ENCODE measurements at places on chromosomes 12 and 14.

- DNase-seq: no peak
Observed at GRCh38 chr12:2925322-2925995, 33.7 kb upstream of the TEAD4 start.

GRCh38 chr14:105489542-105490266 is 1.3 kb upstream of the TEDC1 start:
- peak; percentile 74 for DNase-seq

GRCh38 chr12:114194066-114194465 is 211.9 kb downstream of the TBX5 start:
- DNase-seq: no peak

DNA sequence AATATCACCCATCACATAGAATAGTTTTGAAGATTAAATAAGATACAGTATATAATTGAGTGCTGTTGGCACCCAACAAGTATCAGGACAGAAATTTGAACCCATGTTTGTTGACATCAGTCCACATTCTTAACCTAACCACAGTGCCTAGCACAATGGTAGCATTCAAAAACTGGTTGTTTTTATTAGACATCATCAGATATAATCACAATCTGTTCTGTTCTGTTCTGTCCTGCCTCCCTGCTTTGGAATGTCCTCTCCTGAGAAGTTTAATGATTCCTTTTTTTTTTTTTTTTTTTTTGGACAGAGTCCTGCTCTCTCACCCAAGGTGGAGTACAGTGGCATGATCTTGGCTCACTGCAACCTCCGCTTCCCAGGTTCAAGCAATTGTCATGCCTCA is 476.6 kb downstream of the RMST start:
- no peak for DNase-seq

DNA sequence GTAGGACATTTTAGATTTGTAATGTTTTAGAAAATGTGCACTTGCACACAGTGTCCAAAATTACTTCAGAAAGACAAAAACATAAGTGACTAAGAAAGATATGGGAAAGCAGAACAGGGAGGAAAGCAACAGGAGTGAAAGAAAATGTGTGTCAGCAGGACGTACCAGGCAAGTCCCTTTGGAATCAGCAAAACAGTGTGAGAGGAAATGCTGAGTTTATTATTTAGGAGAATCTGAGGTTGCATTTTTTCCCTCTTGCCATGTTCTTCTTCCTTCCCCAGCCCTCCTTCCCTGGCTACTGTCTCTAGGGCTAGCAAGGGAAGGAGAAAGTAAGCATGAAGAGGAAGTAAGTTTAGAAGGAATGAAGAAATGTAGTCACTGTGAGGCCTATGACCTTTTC is 67.7 kb upstream of the CD163 start:
- DNase-seq: no peak

DNA sequence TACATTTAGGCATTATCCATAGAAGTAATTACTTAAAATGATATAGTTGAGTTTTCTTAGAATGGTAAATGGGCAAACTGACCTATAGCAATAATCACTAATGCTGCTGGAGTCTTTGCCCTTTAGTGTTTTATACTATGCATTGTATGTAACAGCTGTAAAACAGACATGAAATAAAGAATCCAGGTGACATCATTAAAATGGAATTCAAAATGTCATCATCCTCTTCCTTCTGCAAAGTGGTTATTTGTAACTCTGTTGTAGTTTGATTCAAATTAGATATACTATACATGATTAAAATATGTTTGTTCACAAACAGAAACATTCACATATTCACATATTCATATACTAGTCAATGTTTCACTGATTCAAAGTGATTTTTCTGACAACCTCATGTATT is 598.8 kb downstream of the SLC16A7 start:
- no peak for DNase-seq

DNA sequence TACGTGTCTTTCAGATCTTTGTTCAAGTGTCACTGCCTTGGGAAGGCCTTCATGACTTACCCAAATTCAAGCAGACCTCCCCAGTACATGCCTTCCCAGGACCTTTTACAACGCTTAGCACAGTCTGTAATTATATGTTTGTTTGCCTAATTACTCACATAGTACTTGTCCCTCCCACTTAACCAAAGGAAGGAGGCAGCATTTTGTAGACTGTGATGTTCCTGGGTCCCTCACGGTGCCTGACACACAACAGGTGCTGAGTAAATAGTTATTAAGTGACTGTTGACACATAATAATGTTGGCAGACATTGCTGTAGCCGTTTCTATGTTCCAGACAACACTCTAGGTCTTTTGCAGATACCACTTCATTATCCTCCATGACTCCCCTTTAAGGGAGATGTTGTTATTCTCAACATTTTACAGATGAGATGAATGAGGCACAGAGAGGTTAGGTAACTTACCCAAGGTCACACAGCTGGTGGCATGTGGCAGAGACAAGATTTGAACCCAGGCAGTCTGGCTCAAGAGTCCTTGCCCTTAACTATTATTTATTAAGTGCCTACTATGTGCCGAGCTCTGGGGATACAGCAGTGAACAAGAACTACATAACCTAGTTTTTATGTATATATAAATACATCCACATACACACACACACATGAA is 130.7 kb downstream of the PHETA1 start:
- peak; percentile 23 for DNase-seq

DNA sequence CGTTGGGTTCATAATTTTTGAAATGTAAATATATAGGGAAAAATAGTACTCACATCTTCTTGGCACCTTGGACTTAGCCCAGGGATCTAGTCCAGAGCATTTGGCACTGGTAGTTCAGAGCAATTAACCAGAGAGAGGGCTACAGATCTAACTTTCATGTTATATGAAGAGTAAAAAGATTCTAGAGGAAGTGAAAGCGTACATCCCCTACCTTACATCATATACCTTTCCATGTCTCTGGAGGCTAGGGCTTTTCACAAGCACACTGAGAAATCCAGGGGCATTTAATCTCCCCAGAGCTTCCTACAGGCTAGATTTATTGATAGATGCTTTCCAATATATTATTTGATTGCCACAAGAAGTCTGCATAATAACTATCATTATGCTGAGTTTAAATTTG is 687.5 kb upstream of the FBXO33 start:
- no peak for DNase-seq

DNA sequence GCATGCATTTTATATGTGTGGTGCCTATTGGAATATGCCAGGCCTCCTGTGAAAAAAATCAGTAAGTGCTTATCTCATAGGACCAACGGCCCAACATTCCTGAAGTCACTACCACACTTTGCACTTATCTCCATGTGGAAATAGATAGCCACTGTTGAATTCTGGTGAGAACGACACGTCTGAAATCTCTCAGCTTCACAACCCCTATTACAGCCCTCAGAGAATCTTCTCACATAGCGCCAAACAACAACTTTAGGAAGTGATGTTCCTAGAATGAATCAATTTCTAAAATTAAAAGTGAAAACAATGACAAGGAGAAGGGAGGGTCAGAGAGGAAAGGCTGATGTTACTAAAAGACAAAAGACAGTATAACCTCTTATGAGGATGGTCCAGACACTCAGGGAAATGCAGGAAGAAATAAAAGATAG is 270.8 kb upstream of the BTG1 start:
- no peak for DNase-seq

DNA sequence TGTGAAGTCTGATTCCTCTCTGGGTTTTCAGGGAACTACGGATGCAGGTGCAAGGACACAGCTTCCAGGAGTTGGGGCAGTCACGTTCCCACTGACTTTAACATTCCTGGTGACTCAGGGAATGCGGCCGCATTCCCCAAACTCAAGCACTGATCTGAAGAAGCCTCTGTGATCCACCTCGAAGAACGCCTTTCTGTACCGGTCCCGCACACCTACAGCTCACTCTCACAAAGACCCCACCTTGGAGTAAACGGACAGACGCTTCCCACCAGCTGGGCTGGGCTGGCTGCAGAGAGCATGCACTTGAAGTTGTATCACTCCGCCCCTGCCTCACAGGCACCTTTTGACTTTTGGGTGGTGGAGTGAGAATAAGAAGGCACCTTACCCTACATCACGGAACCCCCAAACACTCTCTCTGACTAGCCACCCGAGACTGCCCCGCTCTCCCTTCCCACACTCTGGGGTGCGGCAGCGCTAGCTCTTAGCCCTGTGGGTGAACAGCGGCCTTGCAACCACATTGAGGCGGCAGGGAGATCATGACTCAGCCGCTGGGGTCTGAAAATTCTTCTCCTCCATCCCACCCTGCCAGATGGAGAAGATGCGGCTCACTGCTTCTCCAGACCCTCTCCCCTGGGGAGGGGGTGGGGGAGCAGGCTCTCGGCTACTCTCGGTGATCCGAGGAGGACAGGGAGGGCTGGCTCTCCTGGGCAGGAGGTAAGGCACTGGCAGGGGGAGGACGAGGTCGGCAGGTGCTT is 23.7 kb upstream of the HDAC7 start:
- no peak for DNase-seq

DNA sequence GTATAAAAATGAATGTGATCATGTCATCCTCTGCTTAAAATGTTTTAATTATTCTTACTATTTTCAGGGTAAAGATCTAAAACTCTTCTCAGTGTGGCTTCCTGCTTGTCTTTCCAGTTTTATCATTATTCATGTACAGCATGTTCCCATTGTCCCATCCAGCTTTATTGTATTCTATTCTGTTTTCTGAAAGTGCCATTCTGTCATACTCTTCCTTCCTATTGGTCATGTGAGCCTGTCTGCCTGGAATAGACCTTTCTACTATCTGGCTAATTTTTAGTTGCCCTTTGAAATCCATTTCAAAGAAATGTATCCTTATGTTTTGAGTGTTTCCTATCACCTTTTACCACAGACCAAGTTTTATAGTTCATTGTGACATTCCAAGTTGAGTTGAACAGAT is 34.9 kb downstream of the PALS1 start:
- DNase-seq: no peak

DNA sequence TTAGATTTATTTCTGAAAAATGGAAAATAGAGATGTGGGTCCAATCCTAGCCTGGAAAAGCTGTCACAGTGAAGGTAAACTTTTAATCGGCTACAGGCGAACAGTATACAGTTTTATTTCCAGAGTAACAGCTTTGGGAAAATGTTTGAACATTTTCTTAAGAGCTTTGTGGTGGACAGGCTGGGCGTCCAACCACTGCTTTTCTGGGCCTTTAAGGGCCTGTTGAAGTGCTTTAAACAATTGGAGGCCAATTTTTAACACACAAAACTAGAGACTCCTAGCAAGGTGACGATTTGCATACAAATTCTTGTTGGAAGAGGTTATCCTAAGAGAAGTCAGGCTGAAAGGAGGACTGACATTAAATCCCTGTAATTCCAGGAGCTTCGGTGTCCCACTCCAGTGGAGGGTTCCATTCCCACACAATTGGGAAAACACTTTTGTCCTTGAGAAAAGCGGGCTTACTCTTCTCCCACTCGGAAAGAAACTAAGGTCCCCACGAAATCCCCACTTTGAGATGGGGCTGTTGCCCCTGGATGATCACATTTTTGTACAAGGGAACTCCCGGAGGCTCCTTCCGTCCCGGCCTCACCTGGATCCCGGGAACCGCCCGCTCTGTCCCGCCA is 26.9 kb downstream of the BCL11B start:
- DNase-seq: no peak
